ENCODE measurements at places on chromosomes 5 and 9.

GRCh38 chr9:36728651-36729520, 156.2 kb downstream of the MELK start:
- peak; percentile 52 for DNase-seq

GRCh38 chr5:54013556-54014194, 296.7 kb downstream of the ARL15 start:
- no peak for DNase-seq

GRCh38 chr9:73152953-73153352, 1.3 kb downstream of the ANXA1 start:
- DNase-seq = no peak

DNA sequence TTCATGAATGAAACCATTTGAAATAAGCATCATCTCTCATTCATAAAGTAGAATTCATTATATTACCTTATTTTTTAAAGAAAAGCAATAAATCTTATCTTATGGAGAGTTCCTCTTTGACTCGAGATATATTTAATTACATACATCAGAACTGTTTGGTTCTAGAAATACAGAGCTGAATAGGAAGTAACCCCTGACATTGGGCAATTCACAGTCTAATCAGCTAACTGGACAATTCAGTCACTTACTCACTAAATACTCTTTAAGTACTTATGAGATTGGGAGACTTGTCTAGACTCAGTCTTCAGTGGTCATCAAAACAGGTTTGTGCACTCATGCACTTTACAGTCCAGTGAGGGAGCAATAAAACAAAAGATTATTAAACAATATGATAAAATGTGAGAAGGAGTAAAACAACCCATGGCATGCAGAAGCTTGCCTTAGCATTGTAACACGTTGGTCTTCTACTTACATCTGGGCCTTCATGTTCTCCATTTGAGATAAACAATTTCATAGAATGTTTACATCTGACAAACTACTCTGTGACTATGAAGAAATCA, 11.5 kb upstream of the FBXO38 start:
- no peak for DNase-seq

- DNase-seq = no peak
These were observed 19.7 kb downstream of the C6 start for GRCh38 chr5:41193456-41194205.

- no peak for DNase-seq
These were observed 428.3 kb upstream of the CDH6 start for GRCh38 chr5:30765227-30765626.

GRCh38 chr9:117231012-117231411, 183.8 kb downstream of the ASTN2 start:
- DNase-seq = no peak

DNA sequence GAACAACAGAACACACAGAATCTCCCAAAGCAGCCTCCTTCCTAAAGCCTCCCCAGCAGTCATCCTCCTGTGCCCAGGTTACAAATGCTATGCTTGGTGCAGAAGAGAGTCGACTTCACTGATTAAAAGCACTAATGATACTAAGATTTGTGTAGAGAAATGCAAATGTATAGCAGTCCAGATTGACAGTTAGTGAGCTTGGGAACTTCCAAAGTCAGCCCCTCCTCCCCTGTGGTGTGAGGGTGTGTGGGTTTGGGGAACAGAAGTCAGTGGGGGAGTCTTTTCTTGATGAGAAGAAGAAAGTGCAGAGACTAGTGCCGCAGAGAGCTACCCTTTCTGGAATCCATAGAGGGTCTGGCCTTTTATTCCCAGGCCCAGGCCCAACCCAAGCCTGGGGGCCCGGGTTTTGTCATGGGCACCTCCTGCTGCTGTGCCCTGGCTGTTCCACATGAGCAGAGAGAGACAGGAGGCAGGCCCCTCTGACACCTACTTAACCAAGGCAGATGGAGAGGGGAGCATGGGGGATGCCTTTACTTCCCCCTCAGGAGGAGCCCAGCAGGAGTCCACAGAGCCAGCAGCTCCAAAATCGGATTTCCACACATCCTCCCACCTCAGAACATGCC, 173.3 kb downstream of the DENND1A start:
- DNase-seq = no peak

GRCh38 chr5:130995254-130995515, 169.9 kb downstream of the HINT1 start:
- DNase-seq = no peak

GRCh38 chr5:126868338-126869004, 91.5 kb downstream of the LMNB1 start:
- DNase-seq = no peak

DNA sequence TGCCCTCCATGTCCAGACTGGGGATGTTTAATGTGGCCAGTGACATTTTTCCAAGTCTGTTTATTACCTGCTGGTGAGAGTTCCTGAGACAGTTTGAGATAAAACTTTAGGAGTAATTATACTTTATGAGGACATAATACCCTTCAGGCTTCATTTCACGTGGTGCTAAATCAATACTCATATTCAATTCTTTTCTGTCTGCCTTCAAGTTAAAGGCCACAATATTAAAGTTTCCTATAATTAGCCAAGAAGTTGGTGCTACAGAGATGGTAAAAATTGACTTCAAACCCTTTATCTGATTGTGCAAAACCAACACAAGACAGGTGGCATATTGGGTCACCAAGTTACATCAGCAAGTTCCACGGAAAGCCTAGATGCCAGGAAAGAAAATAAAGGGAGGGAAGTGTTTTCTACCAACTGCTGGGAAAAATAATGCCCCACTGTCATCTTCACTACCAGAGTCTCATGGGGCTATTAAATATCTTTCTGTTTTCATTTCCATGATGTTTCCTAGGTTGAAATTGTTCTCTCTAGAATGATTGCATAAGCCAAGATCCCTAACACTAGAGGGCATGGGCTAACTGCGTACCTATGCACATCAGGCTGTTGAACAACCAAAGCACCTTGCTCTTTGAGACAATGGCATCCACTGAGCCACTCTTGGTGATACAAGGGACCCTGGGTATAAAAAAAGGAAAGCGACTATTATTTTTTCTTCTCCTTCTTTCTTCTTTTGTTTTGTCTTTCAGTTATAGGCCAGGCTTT, 68.7 kb downstream of the INSYN2B start:
- DNase-seq = no peak

DNA sequence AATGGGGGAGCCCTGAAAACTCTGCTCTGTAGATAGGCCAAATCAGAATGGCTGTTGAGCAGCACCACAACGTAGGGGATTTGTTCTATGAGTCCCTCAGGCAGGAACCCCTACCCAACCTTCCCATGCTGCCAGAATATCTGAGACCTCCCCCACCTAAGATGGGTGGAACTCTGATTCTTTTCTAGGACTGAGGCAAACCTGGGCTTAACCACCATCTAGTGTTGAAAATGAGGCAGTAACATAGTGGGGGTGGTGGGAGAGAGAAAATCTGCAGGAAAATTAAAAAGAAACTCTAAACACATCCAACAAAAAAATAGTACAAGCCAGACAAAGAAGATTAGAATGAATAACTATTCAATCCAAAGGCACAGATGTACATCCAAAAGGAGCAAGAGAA, 228.4 kb downstream of the ATPSCKMT start:
- no peak for DNase-seq

GRCh38 chr9:129141066-129142041, 30.1 kb downstream of the PTPA start:
- no peak for DNase-seq

DNA sequence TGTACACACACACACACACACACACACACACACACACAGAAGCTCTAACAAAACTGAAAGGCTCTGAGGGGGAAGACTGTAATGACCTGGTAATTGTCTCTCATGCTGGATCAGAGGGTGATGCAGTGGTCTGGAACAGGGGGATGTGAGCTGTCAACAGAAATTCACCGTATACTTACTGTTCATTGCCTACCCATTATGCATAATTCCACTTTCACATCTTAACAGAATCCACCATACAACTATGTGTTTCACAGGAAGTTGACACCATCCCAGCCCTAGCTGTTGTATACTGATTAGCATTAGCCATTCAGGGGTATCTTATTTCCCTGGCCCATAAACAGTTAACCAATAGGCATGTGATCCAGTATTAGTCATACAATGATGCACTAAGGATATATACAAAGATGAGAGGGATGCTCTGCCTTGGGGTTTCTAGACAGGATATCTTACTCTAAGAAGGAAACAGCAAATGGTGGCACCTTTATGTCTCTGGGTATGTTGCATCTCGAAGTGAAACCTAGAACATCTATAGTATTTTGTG, 396.5 kb upstream of the BRINP1 start:
- DNase-seq = no peak

DNA sequence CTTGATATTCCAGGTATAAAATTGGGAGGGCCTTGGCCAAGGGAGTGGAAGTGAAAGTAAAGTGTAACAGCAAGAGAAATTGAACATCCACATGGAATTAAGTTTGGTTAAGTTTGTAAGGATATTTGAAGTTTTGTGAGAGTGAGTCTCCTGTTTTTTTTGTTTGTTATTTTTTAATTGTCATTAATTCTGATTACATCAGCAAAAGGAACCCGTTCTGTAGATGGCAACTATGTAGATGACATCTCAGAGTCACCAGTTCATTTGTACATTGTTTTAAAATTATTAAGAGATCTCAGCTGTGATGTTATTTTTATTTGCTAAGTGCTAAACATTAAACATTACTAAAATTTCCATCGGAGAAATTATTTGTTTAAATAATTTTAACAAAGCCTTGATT, 65.2 kb downstream of the XRCC4 start:
- no peak for DNase-seq

GRCh38 chr9:96423985-96424336, 5.8 kb upstream of the ZNF367 start:
- no peak for DNase-seq

- no peak for DNase-seq
These were observed 11.5 kb upstream of the IRX4 start for GRCh38 chr5:1894243-1894642.

DNA sequence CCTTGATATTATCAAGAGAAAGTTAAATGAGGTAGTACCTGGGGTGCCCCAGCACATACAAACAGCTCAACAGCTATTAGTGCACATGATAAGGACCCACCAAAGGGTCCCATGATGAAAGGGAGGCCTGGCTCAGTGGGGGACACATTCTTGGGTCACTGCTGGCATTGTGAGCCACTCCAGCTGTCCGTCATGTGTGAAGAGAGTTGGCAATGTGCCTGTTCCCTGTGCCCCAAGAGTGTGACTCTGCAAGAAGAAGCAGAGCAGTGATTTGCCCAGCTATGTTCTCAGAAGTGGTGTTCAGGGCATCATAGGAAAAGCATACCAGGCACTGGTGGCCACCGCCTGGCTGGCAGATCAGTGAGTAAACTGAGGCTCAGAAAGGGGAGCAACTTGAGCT, 37.1 kb upstream of the TDRD7 start:
- DNase-seq = no peak

DNA sequence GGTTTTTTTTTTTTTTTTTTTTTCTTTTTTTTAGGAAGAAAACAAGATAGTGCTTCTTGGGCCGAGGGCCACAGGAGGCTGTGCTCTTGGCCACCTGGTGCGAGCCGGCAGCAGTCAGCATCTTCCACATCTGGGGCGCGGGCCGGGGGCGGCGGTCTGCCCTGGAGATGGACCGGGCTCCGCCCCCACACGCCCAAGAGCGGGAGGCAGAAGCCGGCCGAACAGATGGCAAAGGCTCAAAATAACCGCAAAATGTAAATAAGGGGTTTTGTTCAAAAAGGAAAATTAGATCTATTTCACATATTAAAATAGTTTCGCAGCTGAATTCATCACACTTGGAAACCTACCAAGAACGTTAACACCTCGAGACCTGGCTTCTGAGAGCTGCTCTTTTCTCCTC, 51.5 kb upstream of the UBAC1 start:
- DNase-seq = no peak

DNA sequence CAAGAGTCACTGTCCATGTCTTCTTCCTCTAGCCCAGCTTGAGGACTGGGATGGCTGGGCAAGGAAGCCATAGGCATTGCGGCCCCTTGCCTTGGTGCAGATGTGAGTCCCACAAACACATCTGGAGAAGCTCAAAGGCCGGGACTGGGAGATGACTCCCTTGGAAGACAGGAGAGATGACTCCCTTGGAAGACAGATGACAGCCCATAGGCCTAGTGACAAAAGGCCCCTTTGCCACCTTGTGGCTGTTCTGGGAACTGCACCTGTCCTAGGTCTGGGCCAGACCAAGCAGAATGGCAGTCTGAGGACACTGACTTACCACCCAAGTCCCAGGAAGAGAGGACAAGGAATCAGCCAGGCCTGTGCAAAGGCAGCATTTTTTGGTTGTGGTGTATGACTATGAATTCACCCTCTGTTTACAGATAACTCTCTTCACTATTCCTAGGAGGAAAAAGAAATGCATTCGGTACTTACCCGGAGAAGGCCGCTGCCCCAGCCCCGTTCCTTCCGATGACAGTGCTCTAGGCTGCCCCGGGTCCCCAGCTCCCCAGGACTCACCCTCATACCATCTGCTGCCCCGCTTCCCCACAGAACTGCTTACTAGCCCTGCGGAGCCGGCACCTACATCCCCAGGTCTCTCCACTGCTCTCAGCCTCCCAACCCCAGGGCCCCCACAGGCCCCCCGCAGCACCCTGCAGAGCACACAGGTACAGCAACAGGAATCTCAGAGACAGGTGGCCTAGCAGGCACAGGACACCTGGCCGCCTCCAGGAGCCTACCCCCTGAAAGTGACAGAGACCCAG, 30.8 kb downstream of the SKP1 start:
- DNase-seq = peak; percentile 74

DNA sequence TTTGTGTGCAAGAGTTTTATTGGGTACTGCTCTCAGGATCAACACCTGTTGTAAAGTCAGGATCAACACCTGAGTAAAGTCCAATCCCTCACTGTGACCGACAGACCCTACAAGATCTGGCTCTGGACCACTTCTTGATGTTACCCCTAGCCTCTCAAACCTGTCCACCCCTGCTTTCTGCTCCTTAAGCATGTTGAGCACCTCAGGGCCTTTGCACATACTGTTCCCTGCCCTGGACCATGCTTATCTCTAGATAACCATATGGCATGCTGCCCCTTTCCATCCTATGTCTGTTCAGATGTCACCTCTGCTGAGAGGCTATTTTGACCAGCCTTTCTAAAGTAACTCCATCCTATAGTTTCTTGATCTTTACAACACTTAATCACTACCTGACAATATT, 269.6 kb downstream of the SMARCA2 start:
- DNase-seq = no peak

GRCh38 chr9:79651251-79651795, 79.6 kb downstream of the TLE4 start:
- DNase-seq = no peak

- DNase-seq = no peak
These were observed 149.6 kb upstream of the C9orf72 start for GRCh38 chr9:27722866-27723265.

DNA sequence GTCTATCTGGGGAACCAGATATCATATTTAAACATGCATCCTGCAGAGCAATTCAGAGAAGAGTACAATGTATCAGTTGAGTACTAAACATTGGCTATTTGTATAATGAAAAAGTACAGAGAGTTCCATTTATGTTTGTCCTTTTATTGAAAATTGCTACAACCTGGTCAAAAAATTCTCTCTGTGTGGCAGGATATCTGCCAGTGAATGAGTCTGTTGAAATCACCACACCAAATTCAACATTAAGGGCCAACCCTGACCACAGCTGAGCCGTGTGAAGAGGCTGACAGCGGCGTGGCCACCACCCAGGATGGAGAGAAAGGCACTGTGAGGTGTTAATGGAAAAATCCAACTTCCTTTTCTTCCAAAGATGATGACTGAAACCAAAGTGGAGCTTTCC, 422.7 kb upstream of the PIK3R1 start:
- DNase-seq = no peak
